ENCODE measurements at places on chromosomes 3 and 15.

DNA sequence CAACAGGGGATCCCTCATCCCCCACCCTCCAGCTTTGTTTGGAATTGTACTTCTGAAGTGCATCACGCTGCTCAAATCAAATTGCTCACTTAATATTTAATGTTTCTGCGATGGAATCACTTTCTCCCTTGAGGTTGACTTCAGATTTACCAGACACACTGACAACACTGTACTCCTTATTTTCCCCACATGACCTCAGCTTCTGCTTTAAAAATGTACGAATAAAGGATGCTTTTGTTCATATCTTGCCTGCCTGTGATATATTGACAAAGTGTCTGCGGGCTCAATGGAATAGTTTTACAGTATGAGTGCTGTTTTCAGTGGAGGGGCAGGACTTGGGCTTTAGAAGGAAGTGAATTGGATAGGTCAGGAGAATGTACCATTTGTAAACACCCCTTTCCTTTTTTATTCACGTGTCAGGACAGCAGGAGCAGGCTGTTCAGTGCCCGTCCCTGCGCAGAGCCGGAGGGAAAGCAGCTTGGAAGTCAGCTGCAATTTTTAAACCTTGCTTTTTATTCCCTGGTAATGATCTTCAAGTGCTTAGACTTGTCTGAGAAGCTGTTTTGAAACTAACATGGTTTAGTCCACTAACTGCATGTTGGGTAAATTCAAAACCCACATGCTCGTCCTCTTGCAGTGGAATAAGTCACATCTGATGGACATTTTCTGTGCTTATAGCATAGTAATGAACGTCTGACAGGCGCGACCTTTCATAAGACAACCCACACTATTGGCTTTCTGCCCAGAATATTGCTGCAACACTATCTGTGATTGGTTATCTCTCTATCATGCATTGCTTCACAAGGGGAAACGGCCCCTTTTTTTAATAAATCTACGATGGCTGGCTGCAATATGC lies 29.9 kb downstream of the MBNL1 start:
- DNase-seq = no peak

- no peak for DNase-seq
Measured at GRCh38 chr3:144636833-144637232, 665.2 kb downstream of the DIPK2A start.

DNA sequence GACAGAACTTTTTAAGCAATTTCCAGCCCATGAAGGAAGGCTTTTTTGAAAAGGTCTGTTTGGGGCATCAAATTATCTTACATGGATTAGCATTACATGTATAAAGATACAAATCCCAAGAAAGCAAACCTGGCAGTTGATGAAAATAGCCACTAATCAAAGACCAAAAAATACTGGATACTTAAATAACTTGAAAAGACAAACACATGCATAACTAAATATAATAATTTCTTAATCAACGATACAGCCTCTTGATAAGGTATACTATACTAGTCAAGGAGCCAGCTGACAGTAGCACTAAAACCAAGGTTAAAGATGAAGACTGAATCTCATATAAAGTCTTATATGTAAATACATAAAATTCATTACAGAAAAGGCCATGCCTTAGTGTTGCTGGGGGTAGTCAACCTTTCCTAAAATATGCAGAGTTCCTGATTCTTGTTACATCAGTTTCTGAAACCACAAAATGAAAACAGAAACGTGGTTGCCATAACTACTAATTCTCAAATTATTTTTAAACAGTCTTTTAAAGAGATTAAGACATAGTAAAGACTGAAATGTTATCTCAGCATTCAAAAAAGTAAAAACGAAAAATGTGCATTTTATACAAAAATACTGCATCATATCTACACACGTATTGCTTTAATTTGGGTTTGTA lies 2.0 kb downstream of the ANKRD28 start:
- DNase-seq = no peak

DNA sequence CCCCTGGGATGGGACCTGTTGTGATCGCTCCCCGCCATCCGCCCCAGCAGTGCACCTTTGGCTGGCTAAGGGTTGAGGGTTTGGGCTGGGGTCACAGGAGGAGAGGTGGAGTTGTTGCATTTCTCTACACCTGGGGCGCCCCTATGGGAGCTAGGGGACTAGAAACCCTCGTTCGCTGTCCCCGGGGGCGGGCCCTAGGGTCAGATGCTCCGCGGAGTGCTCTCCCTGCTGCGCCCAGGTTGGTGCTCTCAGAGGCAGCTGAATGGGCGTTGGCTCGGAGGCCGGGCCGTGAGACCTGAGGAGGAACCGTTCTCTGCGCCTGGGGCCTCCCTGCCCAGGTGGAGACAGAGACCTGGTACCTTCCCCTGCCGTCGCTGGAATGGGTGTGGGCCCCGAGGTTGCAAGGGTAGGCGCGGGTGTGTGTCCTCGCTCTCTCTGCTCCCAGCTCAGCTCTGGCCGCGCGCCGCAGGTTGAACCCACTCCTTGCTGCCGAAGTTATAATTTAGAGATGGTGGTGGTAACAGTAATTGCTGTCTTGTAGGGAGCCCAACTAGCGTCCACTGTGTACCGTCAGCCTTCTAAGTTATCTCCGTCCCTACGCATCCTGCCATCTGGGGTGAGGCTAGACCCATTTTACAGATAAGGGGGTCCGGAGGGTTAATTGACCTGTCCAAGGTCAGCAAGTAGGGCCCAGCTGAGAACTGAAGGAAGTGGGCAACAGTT lies 965 bp downstream of the FLNB start:
- DNase-seq = peak; percentile 35

GRCh38 chr3:140165781-140166180 lies 230.8 kb downstream of the CLSTN2 start:
- no peak for DNase-seq
